Activated naive CD8-positive, alpha-beta T cell treated with anti-CD3 and anti-CD28 coated beads, Interleukin-2, amount 10 ng/mL, durations not matched to agents 7 days and 5 days (primary cell): ENCODE measurements at places on chromosomes 7 and 10. TPM values are rescaled to one million over a fixed set of nuclear protein-coding genes. Genes with fewer than 3 reads are reported as not detected.

DNA sequence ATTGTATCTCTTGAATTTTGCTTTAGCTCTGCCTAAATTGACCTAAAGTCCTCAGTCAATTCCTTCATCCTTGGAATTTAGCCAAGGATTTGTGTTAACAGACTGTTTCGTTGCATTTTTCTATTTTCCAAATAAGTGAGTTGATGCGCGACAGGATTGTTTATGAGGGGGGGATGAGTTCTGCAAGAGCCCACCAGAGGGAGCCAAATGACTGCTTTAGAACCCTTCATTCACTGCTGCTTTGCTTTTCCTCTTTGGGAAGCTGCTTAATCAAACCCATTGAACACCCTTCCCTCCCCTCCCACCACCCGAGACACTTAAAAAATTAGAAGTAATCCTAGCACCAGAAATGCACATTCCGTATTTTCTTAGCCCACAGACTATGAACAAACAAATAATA, 33.7 kb upstream of the PTF1A start:
- no peaks in the 10 kb centered on the region for H3K36me3 ChIP-seq
- peaks cover 10% of the 10 kb centered on the region for H3K27me3 ChIP-seq
- no peak overlapping the region for H3K27ac ChIP-seq

DNA sequence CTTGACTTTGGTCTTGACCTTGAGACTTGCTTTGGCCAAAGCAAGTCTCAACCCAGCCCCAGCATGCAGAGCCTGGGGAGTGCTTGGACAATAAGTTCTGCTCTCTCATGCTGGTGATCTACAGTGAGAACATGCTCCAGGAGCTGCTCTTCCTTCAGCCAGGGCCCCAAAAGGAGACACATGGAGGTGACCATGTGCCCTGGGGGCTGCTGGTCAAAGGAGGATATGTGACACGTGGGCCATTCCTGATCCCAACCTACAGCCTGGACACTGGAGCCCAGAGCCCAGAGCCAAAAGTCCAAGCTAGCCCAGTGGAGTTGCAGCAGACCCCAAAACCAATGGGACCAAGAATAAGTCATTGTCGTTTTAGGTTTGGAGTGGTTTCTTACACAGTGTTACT, 78.2 kb upstream of the CHST15 start:
- H3K4me1 ChIP-seq: peaks cover 7% of the 10 kb centered on the region
- H3K36me3 ChIP-seq: no peaks in the 10 kb centered on the region
- H3K27ac ChIP-seq: no peak overlapping the region
- DNase-seq: no peak

- peaks cover 4% of the 10 kb centered on the region for H3K27me3 ChIP-seq
- no peak overlapping the region for H3K27ac ChIP-seq
- H3K36me3 ChIP-seq: no peaks in the 10 kb centered on the region
Measured at GRCh38 chr10:99775850-99776249, 6.6 kb upstream of the ABCC2 start.

GRCh38 chr7:40714363-40715052, 579.7 kb downstream of the SUGCT start:
- no peak for DNase-seq
- no peak overlapping the region for H3K4me3 ChIP-seq
- peaks cover 11% of the 10 kb centered on the region for H3K4me1 ChIP-seq
- no peaks in the 10 kb centered on the region for H3K36me3 ChIP-seq
- H3K27me3 ChIP-seq: peaks cover 13% of the 10 kb centered on the region

DNA sequence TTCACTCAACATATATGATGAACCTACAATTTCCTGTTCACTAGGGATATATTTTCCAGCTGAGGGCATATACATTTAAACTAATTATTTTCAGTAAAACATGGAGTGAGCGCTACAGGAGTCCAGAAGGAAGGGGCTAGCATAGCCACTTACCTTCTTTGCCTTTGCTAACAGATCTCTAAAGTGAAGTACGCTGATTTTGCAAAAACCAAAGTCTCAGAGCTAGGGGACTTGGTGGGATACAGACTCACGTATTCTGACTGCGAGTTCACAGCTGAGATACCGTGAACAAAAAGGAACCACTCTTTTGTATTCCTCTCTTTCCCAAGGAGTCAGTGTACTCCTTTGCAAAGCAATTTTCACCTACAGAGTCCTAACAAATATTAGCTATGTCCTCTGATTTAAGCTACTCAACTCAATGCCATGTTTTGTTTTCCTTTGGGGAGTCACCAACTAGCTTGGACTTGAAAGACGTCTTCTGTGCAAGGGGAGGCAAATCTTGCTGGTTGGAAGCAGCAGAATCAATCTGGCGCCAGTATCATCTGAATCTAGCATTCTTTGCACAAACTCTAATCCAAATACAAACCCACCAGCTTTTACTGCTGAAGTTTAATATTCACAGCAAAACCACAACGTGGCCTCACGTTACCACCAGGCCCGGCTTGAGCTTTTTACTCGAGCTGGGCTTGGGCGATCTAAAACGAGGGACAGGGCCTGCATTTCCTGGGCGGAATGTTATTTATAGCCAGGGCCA, 657 bp downstream of the CDNF start:
- H3K36me3 ChIP-seq: peaks cover 8% of the 10 kb centered on the region
- DNase-seq: no peak
- peaks cover 21% of the 10 kb centered on the region for H3K4me1 ChIP-seq

GRCh38 chr10:31358688-31359330, 39.8 kb downstream of the ZEB1 start:
- H3K27me3 ChIP-seq: no peaks in the 10 kb centered on the region
- peaks cover 36% of the 10 kb centered on the region for H3K36me3 ChIP-seq
- peaks cover 5% of the 10 kb centered on the region for H3K4me1 ChIP-seq
- no peak overlapping the region for H3K4me3 ChIP-seq
- H3K27ac ChIP-seq: no peak overlapping the region

- DNase-seq: no peak
- H3K27ac ChIP-seq: no peak overlapping the region
- peaks cover under 1% of the 10 kb centered on the region for H3K27me3 ChIP-seq
- H3K4me1 ChIP-seq: peaks cover 11% of the 10 kb centered on the region
Measured at GRCh38 chr10:94205396-94205831, 157.3 kb downstream of the NOC3L start.

GRCh38 chr10:121851786-121852185, 76.0 kb downstream of the ATE1 start:
- DNase-seq: no peak
- peaks cover 2% of the 10 kb centered on the region for H3K4me1 ChIP-seq
- H3K36me3 ChIP-seq: peaks cover 30% of the 10 kb centered on the region
- H3K27me3 ChIP-seq: no peaks in the 10 kb centered on the region
- H3K27ac ChIP-seq: no peak overlapping the region

- H3K36me3 ChIP-seq: no peaks in the 10 kb centered on the region
- DNase-seq: no peak
- H3K4me1 ChIP-seq: no peaks in the 10 kb centered on the region
- H3K27me3 ChIP-seq: peaks cover 2% of the 10 kb centered on the region
- no peak overlapping the region for H3K27ac ChIP-seq
Measured at GRCh38 chr10:60644436-60645130, 133.7 kb upstream of the CDK1 start.

DNA sequence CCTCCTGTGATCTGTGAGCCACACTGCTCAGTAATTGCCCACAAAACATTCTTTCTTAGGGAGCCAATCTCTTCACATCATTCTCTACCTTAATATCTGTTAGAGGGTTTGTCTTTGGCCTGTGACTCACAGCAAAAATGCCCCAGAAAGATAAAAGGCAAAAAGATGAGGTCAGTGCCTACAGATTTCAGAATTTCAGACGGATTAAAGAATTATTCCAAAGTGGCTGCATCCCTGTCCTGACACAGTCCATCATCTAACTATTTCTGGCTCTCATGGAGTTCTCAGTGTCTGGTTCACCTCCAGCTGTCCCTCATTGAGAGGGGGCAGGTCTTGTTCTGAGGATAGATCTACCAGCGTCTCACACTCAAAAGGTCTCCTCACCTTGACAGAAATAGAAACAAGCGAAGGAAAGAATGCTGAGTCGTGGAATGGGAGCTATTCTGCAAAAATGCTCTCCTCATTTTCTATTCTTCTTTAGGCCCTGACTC, 138.5 kb upstream of the AOAH start:
- no peaks in the 10 kb centered on the region for H3K27me3 ChIP-seq
- no peak overlapping the region for H3K4me3 ChIP-seq
- H3K27ac ChIP-seq: no peak overlapping the region

Gene IGFBP3
- total RNA-seq: 12.5 TPM

Gene ANXA11
- 277 TPM for total RNA-seq

Gene HOXA7
- total RNA-seq: not detected

Gene PLXDC2
- total RNA-seq: 0.86 TPM

Gene SFTPA2
- not detected for total RNA-seq

Gene TMEM273
- total RNA-seq: 11.2 TPM

Gene PPIF
- total RNA-seq: 56.9 TPM

Gene GPR85
- not detected for total RNA-seq

Gene PSD
- total RNA-seq: 3.6 TPM
